Thyroid gland (tissue), 4 donors: ENCODE measurements at places on chromosomes 16 and 17.

- no peak for DNase-seq
Observed at GRCh38 chr17:4722678-4723240, 8.5 kb upstream of the MED11 start.

DNA sequence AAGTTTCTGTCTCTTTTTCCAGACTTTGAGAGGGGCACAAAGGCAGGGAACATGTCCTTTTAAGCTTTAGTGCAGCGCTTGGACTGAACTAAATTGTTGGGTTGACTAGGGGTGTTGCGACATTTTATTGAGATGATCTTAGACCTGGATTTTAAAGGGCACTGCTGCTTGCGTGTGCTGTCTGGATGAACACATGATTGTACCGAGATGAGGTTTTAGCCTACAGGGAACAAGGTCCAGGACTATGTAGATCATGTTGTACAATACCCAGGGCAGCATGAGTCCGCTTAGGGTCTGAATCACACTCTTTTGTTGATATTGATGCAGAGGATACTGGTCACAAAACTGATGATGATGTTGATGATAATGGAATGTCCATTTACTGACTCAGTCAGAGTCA, 5.2 kb upstream of the RGS9 start:
- DNase-seq: no peak

- DNase-seq: no peak
Observed at GRCh38 chr17:60355663-60356594, 36.0 kb downstream of the USP32 start.

- DNase-seq: no peak
Observed at GRCh38 chr17:72191921-72192799, 71.3 kb downstream of the SOX9 start.

- no peak for DNase-seq
Observed at GRCh38 chr17:60106340-60107059, 27.8 kb upstream of the HEATR6 start.

DNA sequence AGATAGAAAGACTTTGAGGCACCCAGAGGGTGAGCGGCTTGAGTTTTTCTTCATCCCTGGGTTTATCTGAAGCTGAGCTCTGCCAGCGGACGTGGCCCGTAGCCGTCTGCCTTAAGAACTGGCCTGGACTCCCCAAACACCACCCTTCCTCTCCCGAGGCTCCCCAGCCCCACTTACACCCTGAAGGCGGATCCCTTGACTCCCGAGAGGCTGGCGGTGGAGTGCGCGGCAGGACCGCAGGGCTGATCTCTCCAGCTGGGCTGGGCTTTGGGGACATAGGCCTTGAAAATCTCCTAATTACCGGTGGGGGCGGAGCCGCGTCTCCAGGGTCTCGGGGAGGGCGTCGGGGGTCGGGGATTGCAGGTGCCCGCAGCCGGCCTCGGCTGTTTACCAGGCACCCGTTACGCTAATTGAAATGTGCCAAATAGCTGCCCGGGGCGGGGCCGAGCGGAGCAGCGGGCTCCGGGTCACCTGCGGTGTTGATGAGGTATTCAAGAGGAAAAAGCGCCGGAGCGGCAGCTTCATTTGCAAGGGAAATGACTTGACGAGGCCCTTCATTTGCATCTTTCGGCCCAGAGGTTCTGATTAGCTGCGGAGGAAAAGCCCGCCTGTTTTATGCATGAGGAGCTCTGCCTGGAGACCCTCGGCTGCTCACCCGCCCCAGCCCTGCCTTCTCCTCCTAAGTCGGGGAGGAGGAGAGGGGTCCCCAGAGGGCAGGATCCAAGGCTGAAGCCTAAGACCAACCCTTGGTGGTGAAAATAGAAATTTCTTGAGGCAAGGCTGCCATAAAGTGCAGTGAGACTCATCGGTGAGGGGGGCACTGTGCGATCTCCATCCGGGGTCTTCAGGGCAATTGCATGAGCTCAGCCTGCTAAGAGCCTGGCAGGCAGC, 100.7 kb downstream of the MGAT5B start:
- peak; percentile 29 for DNase-seq

GRCh38 chr17:39576187-39576586, 31.5 kb downstream of the NEUROD2 start:
- DNase-seq: no peak

GRCh38 chr17:45976755-45977505, 22.1 kb upstream of the STH start:
- DNase-seq: no peak

- DNase-seq: no peak
Observed at GRCh38 chr17:39114723-39115122, 36.7 kb downstream of the PLXDC1 start.

DNA sequence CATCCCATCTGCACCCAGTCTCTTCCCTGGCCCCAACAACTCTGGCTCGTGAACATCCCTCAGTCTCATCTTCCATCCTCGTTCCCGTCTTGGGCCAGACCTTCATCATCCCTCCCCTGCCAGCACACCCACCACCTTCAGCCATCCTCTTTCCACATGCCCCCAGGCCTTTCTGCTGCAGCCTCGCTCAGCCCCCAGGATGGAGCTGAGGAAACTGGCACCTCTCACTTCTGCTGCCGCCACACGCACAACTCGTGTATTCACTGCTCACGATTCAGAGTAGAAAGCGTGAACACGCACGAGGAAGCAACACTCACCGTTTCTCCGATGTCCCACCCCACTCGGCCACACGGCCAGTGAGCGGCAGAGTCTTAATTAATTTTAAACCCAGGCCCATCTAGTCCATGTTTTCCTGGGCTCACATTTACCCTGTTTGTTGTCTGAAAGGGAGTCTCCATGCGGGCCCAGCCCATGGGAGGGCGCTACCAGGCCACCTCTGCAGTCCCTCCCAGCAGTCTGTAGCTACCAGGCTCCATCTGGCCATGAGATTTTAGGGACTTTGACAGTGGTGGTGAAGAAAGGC, 12.5 kb downstream of the C16orf90 start:
- no peak for DNase-seq

DNA sequence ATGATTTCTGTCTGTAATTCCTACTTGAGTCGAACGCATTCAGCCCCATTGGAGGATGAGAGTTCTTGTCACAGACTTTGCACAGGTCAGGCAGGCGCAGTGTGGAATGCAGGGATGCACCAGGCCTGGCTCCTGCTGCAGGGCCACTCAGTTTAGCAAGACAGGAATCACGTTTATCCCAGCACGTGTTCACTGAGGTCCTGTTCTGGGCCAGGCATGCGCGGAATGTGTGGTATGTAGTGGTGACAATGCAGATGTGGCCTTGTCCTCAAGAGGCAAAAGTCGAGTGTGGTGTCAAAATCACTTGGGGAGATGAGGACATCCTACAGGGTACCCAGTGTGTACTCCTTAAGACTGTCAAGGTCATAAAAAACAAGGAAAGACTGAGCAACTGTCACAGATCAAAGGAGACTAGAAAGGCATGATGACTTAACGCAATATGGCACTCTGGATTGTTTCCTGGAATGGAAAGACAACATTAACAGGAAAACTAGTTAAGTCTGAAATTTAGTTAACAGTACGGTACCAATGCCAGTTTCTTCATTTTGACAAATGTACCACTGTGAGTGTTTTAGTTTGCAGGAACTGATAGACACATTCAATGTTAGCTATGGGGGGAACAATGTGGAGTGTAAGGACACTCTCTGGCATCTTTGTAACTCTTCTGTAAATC, 121.5 kb upstream of the ADAMTS18 start:
- peak; percentile 74 for DNase-seq

DNA sequence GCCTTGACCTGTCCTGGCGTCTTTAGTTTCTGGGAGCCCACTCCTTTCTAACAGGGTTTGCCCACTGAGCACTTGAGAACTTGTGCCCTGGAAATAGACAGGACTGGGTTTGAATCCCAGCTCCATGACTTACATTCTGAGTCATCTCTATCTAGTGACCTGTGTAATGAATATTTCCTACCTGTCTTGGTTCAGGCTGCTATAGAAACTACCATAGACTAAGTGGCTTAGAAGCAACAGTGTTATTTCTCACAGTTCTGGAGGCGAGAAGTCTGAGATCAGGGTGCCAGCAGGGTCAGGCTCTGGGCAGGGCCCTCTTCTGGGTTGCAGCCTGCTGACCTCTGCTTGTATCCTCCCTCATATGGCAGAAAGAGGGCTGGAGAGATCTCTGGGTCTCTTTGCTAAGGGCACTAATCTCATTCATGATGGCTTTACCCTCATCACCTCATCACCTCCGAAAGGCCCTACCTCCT, 110.7 kb upstream of the DHX40 start:
- no peak for DNase-seq

DNA sequence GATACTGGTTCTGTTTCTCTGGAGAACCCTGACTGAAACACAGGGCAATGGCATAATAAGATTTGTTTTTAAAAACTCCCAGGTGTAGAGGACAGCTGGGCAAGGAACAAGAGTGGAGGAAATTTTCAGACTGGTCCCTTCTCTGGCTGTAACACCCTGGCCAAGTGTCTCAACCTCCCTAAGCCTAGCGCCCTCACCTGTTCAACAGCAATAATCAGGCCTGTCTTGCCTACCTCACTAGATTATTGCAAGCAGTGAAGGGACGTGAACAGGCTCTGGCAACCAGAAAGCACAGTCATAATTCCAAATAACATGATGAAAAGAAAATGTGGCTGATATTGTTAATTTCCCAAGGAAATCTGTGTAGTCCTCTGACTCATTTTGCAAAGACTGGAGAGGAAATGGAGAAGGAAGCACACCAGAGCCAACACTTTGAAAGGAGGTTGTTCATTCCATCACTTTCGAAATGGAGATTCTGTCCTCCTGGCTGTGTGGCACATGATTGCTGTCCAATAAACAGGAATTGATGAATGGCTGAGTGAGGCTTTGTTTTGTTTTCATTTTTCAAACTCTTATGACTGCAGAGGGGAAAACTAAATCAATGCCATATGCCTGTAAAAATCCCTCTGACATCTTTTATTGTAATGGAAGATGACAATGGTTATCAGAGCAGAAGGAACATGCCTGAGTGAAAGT, 87.5 kb upstream of the HLF start:
- peak; percentile 26 for DNase-seq

DNA sequence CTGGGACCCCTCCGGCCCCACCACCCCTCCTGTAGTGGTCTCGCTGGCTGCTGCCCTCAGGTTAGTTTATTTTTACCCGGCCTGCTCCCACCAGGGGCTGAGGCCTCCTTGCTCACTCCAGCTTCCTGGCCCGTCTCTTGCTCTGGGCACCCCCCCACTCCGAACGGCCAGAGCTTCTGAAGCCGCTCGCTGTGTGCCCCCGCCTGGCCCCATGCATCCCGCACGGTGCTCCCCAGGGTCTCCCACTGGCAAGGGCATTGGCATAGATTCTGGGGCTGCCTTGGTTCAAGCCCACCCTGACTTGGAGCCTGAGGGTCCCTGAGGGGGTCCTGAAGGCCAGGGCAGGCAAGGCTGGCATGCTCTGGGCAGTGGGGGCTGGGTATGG, 186.4 kb downstream of the SEC14L1 start:
- peak; percentile 14 for DNase-seq

DNA sequence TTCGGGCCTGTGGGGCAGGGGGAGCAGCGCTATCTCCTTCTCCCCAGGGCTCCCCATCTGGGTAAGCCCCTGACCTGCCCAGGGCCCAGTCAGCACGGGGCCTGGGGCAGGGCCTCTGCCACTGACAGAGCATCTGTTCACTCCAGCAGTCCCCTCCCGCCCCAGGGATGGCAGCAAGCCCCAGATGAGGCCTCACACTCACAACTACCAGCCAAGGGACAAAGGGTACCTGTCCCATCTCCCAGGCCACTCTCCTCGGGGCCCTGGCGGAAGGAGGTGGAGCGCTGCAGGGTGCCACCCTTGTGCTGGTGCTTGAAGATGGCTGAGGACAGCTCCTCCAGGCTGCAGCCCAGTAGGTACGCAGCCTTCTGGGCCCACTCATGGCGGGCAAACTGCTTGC, 64.8 kb downstream of the MYO18A start:
- DNase-seq: no peak

GRCh38 chr17:28331891-28332420, 3.3 kb downstream of the IFT20 start:
- no peak for DNase-seq

DNA sequence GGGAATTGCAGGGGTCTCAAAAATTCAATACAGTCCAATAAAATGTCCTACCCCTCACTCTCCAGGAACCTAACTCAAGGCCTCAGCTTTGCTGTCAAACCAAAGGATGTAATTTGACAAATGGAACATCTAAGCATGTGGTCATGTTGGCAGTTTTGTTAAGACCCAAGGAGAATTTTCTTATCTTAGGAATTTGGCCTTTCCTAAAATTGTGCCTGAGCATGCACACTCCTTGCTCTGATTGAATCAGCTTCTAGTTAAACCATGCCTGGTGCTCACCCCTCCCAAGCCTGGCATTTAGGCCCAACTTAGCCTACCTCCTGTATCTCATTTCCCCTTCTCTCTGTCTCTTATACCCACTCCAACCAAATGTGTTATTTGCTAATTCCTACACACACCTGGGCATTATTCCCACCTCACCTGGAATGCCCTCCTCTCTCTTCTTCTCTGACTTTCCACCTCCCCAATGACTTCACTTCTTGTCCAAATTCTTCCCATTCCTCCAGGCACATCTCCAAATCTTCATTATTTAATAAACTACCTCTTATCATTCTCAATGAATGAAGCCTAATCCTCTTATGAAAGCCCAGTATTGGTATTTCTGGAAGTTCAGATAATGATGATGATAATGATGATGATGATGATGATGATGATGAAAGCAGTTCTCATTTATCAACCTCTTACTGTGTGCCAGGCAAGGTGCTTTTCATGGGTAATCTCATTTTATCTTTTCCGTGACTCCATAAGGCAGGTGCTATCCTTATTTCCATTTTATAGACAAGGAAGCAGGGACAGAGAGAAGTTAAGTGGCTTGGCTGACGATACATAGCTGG, 178.0 kb upstream of the IRX6 start:
- DNase-seq: no peak

DNA sequence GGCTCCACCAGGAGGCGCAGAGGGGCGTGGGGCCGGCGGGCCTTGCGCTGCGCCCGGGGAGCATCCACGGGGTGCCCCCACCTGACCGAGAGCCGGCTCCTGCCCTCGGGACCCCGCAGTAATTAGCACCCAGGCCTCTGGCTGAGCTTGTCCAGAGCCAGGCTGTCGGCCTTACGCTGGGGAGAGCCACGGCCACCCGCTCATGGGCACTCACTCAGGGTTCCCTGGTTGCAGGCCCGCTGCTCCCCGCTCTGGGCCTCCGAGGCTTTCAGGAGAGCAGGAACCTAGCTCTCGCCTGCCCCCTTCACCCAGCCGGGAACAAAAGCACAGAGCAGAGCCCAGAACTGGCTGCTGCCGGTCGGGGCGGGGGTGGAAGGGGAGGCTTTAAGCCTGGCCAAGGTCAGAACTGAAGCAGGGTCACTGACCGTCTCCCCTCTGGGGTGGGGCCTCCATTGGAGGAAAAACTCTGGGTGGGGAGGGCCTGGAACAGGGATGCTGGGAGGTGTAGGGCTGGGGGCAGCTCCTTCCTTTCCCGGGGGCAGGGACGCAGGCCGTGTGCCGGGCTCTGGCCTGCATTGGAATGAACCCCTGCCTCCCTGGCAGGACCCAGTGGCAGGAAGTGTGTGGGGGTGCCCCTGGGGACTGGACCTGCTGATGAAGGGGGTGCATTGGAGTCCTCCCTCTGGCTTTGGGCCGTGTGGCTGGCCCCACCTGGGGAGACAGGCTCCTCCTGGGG, 12.3 kb downstream of the GLIS2 start:
- DNase-seq: peak; percentile 92

- no peak for DNase-seq
Observed at GRCh38 chr17:50934672-50935220, 68.6 kb upstream of the TOB1 start.
